ENCODE measurements at places on chromosomes 2 and 18.
A peak's percentile ranks its signal among the peaks of the same experiment; 100 is the strongest.

- DNase-seq, result no peak
Observed at GRCh38 chr2:230944123-230944653, 19.1 kb upstream of the GPR55 start.

DNA sequence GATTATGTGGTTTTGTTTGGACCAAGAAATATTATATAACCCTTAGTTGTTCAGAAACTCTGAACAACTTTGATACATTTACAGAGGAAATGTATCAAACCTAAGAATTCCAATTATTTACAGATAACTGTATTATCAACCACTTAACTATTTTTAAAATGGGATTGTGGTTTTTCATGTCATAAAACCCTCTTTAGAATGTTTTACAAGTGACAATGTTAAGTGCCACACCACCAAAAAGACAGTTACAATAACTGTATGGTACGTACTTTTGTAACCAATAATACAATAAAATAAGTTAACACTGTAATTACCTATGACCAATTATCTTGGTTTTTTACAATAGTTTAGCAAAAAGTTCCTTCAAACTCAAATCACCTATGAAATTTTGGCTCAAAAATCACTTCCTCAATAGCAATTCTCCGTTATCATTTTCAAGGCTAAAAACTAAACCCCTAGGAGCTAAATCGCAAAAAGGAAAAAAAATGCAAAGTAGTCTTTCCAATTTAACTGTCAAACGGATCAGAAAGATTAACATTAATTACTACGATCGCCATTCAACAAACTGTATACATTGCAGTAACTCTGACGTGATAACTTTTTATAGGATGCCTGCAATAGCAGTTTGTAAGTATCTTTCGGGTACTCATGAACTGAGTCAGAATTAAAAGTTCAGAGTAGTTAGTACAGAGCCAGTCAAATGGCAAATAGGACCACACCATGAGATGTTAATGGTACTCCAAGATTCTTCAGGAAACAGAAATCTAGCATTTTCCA is 1.5 kb downstream of the ROCK1 start:
- no peak for DNase-seq

- no peak for DNase-seq
Observed at GRCh38 chr18:49446481-49446880, 14.0 kb downstream of the DYM start.

DNA sequence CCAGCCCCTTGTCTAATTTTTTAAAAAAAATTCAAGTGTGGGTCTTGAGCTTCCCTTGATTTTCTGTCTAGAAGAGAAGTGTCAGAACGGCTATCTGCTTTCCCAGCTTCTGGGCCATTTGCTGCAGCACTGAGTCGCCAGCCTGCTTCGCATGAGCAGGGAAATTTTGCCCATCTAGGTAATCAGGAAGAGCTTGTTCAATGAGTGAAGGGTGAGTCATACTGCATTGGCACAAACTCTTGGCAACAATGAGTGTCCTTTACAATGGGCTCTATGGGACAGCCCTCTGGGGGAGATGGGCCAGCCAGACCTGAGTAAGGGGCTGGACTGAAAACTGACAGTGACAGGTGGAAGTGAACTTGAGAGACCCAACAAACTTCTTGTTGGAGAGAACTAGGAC is 2.4 kb upstream of the RNF144A start:
- DNase-seq, result no peak

- no peak for DNase-seq
Observed at GRCh38 chr18:79584491-79585394, 94.9 kb upstream of the CTDP1 start.

- no peak for DNase-seq
Observed at GRCh38 chr2:127527001-127527804, 914 bp upstream of the IWS1 start.

DNA sequence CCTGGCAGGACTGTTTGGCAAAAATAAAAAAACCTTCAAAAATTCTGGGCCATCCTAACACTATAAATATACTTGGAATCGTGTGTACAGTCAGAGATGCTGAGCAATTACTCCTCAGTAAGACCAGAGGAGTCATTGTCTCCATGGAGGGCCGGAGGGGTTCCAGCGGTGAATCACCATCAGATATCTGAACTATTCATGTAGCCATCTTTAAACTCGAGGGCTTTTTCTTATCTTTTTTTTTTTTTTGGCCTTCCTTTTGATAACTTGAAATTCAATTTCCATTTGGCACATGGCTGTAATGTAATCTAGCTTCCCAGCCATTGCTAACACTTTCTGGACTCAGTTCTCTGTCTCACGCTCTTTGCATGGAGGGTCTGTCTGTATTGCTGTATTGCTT is 7.4 kb upstream of the FHL2 start:
- no peak for DNase-seq

GRCh38 chr2:146438246-146438645 is 1406.6 kb upstream of the ACVR2A start:
- no peak for DNase-seq

- no peak for DNase-seq
Observed at GRCh38 chr2:231633241-231633976, 40.7 kb downstream of the TEX44 start.

DNA sequence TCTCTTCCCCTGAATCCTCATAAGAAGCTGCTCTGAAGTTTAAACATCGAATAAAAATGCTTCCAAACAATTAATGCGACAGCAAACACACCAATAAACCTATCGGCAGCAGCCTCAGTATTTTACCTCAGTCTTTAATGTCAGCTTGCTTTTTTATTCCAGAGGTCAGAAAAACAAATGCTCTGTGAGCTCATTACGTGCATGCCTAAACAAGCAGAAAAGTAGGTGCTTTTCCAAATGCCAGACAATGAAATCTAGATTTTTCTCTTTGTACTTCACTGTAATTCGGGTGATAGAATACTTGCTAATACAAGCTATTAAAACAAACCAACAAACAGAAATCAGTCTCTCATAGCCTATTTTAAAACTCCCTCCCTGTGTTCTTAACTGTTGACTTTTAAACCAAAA is 381.5 kb downstream of the NRXN1 start:
- DNase-seq, result no peak

DNA sequence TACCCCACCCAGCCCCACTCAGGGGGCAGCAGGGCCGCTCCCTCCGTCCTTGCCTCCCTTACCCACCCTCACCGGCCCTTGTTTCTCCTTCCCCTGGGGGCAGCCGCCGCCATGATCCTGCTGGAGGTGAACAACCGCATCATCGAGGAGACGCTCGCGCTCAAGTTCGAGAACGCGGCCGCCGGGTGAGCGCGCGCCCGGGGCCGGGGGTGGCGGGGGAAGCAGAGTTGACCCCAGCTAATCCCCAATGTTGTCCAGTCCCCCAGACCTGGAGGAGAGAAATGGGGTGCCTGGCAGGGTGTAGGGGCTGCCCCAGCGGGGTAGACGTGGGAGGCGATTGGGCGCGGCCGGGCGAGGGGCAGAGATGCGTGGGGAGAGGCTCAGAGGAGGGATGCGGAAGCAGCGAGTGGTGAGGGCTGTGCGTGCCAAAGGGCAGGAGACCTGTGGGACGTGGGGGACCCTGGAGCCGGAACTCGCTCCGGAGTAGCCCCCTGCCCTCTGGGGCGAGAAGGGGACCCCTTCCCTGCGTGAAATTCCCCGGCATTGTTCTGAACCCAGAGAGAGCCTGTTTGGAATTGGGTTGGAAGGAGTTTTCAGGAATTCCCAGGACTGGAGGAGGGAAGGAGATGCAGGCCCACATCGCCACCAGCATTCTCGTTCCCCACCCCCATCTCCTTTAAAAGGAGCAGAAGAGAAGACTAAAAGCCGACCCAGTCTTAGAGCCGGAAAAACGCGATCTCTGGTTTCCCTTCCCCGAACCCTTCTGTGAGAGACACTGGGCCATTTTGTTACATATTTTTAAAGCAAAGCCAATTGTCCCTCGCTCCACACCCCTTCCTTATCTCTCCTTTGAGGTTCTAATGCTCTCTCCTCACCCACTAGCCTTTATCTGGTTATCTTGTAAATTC is 625 bp downstream of the ARPC2 start:
- DNase-seq, result no peak

DNA sequence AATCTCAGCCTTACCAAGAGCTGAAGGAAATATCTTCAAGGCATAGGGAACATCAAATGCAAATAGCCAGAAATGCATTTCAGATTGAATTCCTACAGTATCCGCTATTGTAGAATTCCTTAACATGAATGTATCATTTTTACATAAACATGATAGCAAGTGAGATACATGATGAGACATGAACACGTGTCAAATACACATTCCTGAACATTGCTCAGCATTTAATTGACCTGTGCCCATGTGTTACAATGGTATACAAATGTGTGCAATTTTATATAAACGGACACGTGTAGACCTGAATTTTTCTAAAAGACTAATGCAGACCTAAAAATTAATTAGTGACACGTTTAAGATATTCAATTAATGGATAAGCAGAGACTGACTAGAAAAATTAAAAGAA is 133.0 kb upstream of the TLK1 start:
- no peak for DNase-seq

GRCh38 chr2:130391872-130392670 is 36.2 kb downstream of the PTPN18 start:
- DNase-seq, result no peak

GRCh38 chr2:241069821-241070281 is 32.2 kb downstream of the MTERF4 start:
- no peak for DNase-seq

DNA sequence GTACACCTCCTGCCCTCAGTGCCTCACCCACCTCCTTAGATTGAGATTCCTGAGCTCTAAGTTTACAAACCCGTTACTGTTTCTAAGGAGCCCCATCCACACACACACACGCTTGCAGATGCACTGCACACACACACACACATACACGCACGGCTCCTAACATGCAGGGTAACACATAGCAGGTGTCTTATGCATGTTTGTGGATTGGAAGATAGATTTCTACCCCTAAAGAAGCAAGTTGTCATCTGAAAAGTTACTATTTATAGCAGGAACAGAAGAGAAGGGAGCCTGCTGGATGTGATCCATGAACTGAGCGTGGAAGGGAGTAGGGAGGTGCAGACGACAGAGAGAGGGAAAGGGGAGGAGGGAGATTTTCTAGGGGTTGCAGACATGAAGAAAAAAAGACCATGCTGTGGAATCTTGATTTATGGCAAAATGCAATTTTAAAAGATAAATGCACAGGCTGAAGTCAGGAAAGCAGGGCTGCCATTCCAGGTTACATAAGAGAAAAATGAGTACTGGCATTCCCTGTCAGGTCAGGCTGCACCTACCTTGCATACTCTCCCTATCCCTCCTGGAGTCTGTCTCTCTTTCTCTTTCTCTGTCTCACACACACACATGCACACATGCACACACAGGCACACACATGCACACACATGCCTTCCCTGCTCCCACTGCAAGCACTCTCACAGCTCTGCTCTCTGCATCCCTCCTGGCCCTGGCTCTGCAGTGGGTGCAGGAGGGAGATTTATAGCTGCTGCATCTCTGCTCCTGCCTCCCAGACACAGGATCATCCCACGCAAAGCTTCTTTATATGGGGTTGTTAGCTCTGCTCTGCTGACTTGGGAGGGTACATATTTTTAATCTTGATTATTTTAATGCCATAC is 192.6 kb upstream of the MYT1L start:
- DNase-seq, result no peak

- DNase-seq, result no peak
Observed at GRCh38 chr2:16767789-16768476, 102.3 kb upstream of the CYRIA start.

GRCh38 chr2:190205657-190206056 is 114.0 kb downstream of the HIBCH start:
- DNase-seq, result peak; percentile 48

GRCh38 chr2:230346921-230347533 is 20.0 kb downstream of the SP140L start:
- DNase-seq, result no peak

GRCh38 chr2:105580870-105581554 is 163.7 kb upstream of the NCK2 start:
- no peak for DNase-seq

GRCh38 chr2:224084266-224084892 is 45.3 kb upstream of the SERPINE2 start:
- no peak for DNase-seq

GRCh38 chr2:225471482-225471881 is 72.0 kb downstream of the NYAP2 start:
- DNase-seq, result no peak

DNA sequence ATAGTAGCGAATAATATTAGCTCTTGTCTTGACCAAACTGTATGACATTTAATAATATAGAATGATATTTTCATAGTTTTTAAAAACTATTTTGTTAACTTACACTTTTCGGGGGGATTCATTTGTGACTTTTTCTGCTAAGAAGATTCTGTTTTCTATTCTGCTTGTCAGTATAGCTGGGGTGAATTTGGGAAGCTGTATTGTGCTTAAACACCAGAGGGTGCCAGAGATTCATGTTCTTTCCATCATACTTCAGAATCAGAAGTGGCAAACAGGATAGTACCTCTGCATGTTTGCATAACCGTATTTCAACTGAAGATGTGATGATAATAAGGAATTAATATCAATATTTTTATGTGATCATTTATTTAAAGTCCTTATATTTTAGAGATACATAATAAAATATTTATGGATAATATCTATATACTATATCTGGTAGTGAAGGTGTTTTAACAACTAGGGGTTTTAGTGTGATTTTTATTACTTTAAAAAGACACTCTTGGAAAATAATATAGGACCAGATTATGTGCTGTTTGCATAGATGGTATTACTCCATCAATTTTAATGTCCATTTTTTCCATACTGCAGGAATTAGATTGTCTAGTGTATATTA is 81.0 kb downstream of the TAF4B start:
- peak; percentile 38 for DNase-seq

- DNase-seq, result no peak
Observed at GRCh38 chr2:23496456-23496855, 111.5 kb downstream of the KLHL29 start.

DNA sequence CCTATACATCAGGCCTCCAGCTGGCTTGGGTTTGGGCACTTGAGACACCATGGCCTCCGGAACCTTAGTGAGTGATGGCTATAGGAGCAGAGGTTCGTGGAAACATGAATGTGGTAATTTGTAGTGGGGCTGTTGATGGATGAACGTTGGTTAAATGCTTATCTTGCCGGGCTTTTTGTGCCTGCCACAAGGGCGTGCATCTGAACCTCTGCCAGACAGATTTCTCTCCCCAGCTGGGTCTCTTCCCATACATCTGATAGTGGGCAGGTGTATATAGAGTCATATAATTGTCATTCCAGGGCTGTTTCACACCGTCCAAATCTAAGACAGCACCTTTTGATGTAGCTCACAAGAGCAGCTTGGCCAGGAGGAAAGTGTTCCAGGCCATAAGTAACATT is 14.7 kb downstream of the LAMA3 start:
- DNase-seq, result no peak

- no peak for DNase-seq
Observed at GRCh38 chr2:231928481-231928880, 2.3 kb upstream of the NPPC start.

DNA sequence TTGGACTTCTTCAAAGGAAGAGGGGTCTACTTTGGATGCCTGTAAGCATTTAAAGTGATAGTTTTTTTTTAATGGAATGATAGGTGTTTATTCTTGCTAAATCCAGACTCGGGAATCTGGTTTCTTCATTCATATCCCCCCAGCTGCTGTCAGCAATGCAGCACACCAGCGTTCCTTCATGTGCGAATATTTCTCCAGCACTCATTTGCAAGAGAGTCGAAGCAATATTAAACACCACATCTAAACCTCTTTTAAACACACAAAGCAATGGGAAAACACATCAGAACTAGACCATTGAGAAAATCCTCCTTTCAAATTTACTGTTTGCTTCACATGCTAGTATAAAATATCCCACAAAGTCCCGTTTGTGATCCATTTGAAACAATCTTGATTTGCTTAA is 563.7 kb downstream of the ARHGAP15 start:
- no peak for DNase-seq

- no peak for DNase-seq
Observed at GRCh38 chr2:203934041-203934492, 2.5 kb upstream of the ICOS start.

GRCh38 chr2:217820904-217821303 is 181.9 kb downstream of the TNS1 start:
- no peak for DNase-seq

Measured in fibroblast of skin of left quadriceps (primary cell).